ENCODE measurements at places on chromosomes 2 and 18.

GRCh38 chr2:105915005-105915558 lies 170.4 kb downstream of the NCK2 start:
- no peak for DNase-seq

DNA sequence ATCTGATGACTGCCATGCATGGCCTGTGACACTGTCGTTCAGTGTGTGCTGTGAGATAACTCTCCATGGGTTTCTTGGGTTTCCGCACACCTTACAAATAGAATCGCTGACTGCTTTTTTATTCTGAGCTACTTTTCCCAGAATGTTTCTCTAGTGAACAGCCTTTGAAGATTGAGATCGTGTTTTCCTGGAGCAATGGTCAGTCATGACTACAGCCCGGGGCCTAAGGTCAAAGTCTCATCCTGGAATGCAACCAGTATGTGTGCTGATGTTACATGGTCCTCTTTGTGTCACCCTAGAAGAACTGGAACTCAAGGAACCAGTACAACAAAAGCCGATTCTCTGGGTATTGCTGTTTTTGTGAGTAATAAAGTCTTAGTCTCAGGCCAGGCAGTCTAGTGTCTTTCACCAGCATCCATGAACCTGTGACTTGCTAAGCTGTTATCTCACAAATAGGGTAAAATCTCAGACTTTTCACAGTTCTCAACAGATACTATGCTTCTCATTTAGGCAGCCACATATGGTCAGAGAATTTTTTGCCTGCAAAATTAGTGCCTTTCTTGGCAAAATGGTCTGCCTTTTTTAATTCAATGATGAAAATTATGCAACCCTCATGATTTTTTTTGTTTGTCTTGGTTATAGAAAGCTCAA lies 124.9 kb upstream of the PIEZO2 start:
- no peak for DNase-seq

DNA sequence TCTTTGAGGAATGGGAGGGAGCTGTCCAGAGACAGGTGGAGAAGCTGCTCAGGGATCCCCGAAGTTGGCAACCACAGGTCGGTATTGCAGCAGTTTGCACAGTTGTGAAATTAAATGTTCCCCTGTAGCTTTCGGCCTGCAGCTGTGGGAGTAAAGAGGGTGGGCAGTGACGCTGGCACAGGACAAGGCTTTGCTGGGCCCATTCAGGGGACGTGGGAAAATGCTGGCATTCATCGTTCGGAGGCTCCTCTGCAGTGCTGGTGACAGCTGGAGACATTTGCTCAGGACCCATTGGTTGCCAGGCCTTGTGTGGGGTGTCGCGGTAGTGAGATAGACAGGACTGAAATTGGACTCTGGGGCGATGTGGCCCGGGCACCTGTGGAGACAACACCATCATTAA lies 173.7 kb downstream of the MYCN start:
- no peak for DNase-seq

- no peak for DNase-seq
Observed at GRCh38 chr2:29066997-29067605, 7.2 kb downstream of the PCARE start.

DNA sequence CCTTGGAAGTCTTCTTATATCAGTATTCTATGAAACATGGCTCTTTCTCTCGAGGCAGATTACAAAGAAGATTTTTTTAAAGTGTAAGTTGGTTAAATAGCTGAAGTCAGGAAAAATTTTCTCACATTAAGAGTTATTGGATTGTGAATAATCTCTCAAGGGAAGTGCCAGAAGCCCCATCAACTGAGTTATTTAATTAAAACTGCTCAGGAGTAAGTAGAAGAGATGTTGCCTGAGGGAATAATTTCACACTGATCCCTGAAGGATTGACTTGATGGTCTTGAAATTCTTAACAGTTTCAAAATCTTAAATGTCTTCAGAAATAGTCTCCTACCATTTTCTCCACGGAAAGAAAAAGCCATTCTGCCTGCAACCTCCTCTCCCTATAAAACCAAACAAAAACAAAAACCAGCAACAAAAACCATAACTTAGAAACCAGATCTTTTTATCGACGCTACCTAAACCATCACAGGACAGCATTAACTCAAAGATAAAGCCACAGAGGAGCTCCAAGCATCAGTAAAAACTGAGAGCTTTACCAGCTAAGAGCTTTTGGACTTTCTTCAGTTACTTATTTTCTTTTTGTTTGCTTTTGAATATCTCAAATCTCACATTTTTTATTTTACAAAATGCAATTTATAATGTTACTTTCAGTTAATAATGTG lies 12.9 kb downstream of the CD226 start:
- no peak for DNase-seq

GRCh38 chr2:148725564-148725963 lies 81.0 kb downstream of the EPC2 start:
- no peak for DNase-seq

- DNase-seq, result no peak
Observed at GRCh38 chr2:144099340-144099739, 420.6 kb downstream of the ZEB2 start.

- DNase-seq, result no peak
Observed at GRCh38 chr2:170098626-170099312, 79.2 kb upstream of the MYO3B start.

DNA sequence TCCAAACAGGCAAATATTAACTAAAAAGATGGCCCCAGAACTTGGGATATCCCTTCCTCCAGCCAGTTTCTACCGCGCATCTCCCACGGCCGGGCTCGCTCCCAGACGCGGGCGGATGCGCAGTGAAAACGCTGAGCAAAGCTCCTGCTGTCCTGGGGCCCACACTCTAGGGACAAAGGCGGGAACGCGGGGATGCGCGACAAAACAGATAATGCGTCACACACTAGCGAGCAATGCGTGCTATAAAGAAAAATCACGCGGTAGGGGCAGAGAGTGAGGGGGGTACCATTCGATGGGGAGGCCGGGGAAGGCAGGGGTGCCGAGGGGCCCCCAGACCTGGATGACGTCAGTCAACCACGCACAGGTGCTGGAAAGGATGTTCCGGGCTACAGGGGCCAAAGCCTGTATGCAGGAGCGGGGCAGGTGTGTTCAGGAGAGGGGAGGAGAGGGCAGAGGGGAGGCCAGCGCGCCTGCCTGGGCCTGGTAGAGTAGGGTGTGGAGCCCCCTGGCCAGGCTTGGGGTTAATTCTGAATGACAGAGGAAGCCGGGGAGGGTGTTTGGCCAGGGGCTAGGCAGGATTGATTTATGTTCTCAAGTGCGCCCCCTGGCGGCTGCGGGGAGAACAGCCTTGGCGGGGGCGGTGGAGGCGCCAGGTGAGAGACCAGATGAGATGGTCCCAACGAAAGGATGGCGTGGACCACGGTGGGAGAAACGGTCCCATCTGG lies 14.9 kb upstream of the ITM2C start:
- DNase-seq, result peak; percentile 80

- no peak for DNase-seq
Observed at GRCh38 chr2:125797192-125797591, 858.8 kb upstream of the GYPC start.

DNA sequence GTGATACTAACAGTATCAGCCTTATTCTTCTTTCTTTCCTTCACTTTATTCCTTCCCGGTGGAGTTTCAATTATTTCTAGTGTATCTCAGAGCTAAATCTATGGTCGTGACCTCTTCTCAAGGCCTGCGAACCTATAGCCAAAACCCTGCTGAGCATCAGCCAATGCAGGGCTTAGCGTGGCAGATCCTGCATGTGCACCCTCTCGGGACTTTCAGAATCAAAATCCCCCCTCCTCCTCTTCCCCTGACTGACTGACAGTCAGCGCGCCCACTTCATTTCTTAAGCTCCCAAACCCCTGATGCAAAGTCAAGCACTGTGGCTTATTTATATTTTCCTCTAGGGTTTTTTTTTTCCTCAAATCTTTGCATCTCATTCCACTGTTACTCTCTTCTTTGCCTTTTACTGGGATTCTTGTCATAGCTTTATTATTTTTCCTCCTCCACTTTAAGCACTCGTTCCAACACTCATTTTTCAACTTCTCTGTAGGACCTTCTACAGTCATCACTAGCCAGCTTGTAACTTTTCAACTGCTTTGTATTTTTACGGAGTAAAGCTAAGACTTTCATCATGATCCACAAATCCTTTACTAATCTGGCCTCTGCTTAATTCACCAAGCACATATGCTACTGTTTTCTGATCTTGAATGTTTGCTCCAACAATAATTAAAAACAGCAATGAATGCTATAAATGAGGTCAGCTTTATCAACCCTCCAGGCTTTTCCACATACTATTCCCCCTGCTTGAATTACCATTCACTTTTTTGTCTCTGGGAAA lies 896.5 kb upstream of the PIK3C3 start:
- DNase-seq, result no peak

- no peak for DNase-seq
Observed at GRCh38 chr2:66836851-66837250, 401.9 kb downstream of the MEIS1 start.

- no peak for DNase-seq
Observed at GRCh38 chr2:187654535-187654934, 100.3 kb upstream of the TFPI start.

- DNase-seq, result no peak
Observed at GRCh38 chr2:56713978-56714377, 530.2 kb downstream of the CCDC85A start.

DNA sequence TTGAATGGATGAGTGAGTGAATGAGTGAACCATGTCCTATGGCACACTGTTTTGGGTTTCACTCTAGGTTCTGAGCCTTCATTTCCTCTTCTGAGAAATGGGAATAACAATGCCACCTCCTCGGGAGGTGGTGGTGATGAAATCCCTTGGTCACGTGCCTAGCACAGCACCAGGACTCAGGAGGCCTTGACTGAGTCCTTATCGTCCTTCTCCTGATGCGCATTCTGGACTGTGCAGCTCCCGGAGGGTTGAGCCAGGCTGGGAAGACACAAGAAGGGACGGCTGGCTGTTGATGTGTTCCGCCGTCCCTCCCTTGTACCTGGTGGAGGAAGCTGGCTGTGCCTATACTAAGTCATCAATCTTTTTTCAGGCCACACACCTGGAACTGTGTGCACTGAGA lies 437.3 kb downstream of the ZNF521 start:
- DNase-seq, result no peak

- no peak for DNase-seq
Observed at GRCh38 chr2:98350411-98350810, 4.2 kb downstream of the CNGA3 start.

DNA sequence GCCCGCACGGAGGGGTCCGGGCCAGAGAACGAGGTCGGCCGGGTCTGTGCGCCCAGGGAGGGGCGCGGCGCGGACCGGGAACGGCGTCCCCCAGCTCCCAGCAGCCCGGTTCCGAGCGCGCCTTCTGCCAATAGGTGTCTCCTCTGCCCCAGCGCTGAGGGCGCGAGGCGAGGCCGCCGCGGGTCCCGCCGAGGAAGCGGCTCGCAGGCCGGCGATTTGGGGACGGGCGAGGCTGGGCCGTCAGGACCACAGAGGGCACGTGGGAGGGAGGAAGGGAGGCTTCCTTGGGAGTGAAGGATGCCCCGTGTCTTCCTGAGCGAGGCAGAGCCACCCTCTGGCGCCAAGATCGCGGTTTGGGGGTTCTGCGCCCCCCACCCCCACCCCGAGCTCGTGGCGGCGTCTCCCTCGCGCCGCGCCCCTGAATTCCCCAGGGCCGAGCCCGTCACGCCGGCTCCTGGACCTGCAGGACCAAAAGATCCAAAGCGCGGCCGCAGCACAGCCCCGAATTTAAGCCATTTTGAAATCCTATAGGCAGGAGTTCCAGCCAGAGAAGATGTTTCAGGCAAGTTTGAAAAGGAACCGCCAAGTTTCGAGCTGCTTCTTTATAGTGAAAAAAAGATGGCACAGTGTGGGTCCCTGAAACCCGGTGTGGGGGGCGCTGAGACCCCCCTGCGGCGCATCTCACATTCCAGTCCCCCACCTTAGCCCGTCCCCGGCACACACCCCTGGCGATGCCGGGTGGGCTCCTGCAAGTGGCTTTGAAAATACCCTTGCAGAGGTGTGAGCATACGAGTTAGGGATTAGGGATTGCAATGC lies 909 bp downstream of the NFATC1 start:
- DNase-seq, result peak; percentile 59

GRCh38 chr2:56784046-56784445 lies 600.3 kb downstream of the CCDC85A start:
- DNase-seq, result no peak

GRCh38 chr2:43142921-43143438 lies 83.4 kb downstream of the ZFP36L2 start:
- DNase-seq, result peak; percentile 60

Measured in stimulated activated naive CD8-positive, alpha-beta T cell treated with anti-CD3 and anti-CD28 coated beads, Interleukin-15, Interleukin-2, amounts not matched to agents 100 U/mL and 50 U/mL, for 24 hours (primary cell).